ENCODE measurements at places on chromosomes 13 and 19.

- no peak for DNase-seq
These were observed 190.9 kb downstream of the ZNF486 start for GRCh38 chr19:20357921-20358320.

DNA sequence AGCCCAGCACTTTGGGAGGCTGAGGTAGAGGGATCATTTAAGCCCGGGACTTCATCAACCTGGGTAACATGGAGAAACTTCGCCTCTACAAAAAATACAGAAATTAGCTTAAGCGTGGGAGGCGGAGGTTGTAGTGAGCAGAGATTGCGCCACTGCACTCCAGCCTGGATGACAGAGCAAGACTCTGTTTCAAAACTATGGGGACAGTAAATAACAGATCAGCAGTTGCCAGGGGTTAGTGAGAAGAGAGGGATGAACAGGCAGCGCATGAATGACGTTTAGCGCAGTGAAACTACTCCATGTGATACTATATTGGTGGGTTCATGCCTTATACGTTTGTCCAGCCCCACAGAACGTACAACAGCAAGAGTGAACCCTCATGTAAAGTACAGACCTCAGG is 7.1 kb upstream of the ICAM3 start:
- DNase-seq = no peak

- no peak for DNase-seq
These were observed 141.7 kb downstream of the SLITRK1 start for GRCh38 chr13:83740622-83741021.

DNA sequence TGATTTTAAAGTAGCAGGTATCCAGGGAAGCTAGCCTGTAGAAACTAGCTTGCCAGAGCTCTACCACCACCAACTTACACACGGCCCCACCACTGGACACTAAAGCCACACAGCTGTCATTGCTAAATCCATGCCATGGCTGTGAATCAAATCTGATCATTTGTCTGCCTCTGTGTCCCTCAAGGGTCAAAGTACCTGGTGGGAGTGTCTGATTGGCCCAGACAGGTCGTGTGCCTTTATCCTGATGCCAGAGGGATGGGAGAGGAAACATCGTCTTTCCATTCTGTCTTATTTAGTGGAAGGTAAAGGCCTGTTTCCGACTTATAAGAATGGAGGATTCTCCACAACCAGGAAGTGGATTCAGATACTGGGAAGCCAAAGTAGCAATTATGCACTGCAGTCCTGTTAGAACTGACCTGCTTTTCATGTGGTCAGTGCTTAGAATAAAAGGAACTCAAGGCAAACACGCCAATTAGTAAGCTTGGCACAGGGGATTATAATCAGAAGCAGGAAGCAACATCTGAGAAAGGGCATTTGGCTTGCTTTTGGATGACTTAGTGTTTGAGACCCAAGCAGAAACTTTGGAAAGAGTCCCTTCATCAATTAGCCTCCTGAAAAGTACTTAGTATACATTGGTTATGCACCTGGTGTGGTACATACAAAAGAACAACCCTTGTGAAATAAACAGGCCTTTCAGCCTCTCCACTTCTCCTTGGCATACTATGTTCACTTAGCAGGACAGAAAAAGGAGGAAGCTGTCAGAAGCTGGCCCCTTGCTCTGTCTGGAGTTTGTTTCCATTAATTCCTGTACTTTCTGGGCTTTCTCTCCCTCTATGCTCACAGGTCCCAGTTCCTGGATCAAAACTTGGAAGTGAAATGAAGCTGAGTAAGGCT is 192.4 kb downstream of the NUFIP1 start:
- DNase-seq = no peak
